ENCODE measurements at places on chromosomes 5 and 9. TPM values are rescaled to one million over a fixed set of nuclear protein-coding genes. Genes with fewer than 3 reads are reported as not detected.

DNA sequence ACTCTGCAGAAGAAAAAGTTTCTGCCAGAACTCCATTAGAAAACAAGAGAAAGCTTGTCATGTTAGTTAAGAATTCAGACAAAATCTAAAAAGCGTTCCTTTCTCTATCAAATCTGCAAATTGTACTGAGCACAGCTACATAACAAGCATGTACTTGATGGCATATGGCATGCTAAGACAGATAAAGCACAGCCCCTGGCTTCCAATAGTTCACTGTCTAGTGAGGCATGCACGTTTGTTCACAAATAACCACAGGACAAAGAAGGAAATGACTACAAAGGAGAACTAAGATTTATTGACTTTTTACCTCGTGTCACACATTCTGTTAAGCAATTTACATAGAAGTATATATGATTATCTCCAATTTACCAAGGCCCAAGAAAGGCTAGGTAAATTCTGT, 518.2 kb upstream of the TLE4 start:
- no peaks in the 10 kb centered on the region for H3K4me1 ChIP-seq
- H3K4me3 ChIP-seq: no peak overlapping the region
- H3K27me3 ChIP-seq: no peaks in the 10 kb centered on the region
- H3K36me3 ChIP-seq: no peaks in the 10 kb centered on the region
- DNase-seq: no peak
- H3K27ac ChIP-seq: no peak overlapping the region

GRCh38 chr5:121019734-121020133, 555.6 kb downstream of the PRR16 start:
- no peaks in the 10 kb centered on the region for H3K36me3 ChIP-seq
- H3K4me1 ChIP-seq: no peaks in the 10 kb centered on the region
- H3K27me3 ChIP-seq: peaks cover 7% of the 10 kb centered on the region
- DNase-seq: no peak
- H3K4me3 ChIP-seq: no peak overlapping the region

- DNase-seq: no peak
- peaks cover 42% of the 10 kb centered on the region for H3K4me1 ChIP-seq
- no peak overlapping the region for H3K4me3 ChIP-seq
- no peaks in the 10 kb centered on the region for H3K27me3 ChIP-seq
These were observed 177.9 kb downstream of the C9orf152 start for GRCh38 chr9:110029956-110030480.

GRCh38 chr5:83285661-83286398, 185.7 kb upstream of the VCAN start:
- no peaks in the 10 kb centered on the region for H3K4me1 ChIP-seq
- H3K4me3 ChIP-seq: no peak overlapping the region
- no peak for DNase-seq
- H3K27me3 ChIP-seq: no peaks in the 10 kb centered on the region
- H3K27ac ChIP-seq: no peak overlapping the region

- DNase-seq: no peak
- H3K4me3 ChIP-seq: no peak overlapping the region
- no peaks in the 10 kb centered on the region for H3K27me3 ChIP-seq
- H3K4me1 ChIP-seq: no peaks in the 10 kb centered on the region
- no peaks in the 10 kb centered on the region for H3K36me3 ChIP-seq
These were observed 169.1 kb downstream of the DMRT2 start for GRCh38 chr9:1219284-1219683.

DNA sequence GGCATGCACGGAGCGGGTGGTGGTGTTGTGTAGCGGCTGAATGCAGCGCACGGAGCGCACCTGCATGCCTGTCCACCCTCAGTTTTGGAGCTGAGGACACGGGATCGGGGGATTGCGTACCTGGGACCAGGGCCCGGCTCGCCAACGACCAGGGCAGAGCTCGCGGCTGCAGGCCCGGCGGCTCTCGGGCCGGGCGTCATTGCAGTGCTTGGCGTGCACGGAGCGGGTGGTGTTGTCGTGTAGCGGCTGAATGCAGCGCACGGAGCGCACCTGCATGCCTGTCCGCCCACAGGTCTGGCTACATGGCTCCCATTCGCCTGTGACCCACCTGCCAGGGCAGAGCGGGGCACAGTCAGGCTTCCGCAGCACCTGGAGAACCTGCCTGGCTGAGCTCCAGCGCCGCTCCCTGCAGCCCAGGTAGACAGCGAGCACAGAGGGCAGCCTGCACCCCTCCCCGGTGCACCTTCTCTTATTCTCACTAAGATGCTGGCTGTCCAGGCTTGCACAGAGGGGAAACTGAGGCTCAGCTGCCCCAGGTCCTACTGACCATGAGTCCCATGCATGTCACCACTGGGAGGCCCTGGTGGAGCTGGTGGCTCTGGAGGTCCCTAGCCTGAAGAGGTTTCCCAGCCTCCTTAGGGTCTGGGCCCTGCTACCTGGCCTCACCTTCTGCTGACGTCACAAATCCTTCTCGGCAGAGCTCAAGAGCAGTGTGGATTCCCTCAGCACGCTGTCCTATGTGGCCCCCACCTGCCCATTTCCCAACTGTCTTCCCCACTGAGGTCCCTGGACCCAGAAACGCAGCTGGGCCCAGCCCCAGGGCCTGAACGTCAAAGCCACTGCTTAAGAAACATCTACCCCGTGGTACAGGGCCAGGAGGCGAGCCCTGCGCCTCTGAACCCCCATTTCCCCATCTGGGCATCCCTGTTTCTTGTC, 64.9 kb downstream of the ZNF354C start:
- no peaks in the 10 kb centered on the region for H3K4me1 ChIP-seq
- H3K27ac ChIP-seq: no peak overlapping the region
- peaks cover 5% of the 10 kb centered on the region for H3K36me3 ChIP-seq
- no peak for DNase-seq
- peaks cover 17% of the 10 kb centered on the region for H3K27me3 ChIP-seq
- H3K4me3 ChIP-seq: no peak overlapping the region

DNA sequence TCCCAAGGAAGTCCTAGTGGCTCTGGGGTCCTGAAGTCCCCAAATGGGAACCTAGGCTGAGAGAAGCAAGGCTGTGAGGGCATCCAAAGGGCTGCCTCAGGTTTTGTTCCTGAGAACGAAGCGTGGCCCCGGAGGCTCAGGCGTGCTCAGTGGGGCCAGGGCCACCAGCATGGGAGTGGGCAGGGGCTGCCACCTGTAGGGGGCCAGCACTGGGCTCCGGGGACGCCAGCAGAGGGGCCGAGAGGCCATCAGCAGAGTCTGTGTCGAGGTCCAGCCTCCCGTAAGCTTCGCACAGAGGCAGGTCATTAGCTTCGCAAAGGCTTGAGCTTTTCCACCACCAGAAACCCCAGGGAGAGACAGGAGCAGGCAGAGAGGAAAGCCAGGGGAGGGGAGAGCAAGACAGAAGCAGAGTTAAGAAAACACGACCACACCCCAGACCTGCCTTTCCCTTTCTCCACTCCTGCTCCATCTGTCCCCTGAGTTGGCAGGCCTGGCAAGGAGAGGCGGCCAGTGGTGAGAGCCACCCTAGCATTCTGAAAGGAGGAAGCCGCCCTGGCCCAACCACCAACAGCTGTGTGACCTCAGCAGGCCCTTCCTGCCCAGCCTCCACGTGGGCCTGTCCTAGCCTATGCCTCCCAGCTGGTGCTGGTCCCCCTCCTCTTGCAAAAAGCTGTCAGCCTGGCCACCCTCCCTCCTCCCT, 5.5 kb upstream of the SURF6 start:
- peaks cover 53% of the 10 kb centered on the region for H3K36me3 ChIP-seq
- peak overlapping the region; percentile 17 for H3K27ac ChIP-seq
- peak overlapping the region; percentile 31 for H3K4me3 ChIP-seq
- no peaks in the 10 kb centered on the region for H3K27me3 ChIP-seq
- H3K4me1 ChIP-seq: peaks cover 21% of the 10 kb centered on the region

- peaks cover 18% of the 10 kb centered on the region for H3K4me1 ChIP-seq
- H3K27ac ChIP-seq: no peak overlapping the region
- no peak overlapping the region for H3K4me3 ChIP-seq
- no peaks in the 10 kb centered on the region for H3K36me3 ChIP-seq
These were observed 2.8 kb upstream of the BHMT start for GRCh38 chr5:79108792-79109191.

DNA sequence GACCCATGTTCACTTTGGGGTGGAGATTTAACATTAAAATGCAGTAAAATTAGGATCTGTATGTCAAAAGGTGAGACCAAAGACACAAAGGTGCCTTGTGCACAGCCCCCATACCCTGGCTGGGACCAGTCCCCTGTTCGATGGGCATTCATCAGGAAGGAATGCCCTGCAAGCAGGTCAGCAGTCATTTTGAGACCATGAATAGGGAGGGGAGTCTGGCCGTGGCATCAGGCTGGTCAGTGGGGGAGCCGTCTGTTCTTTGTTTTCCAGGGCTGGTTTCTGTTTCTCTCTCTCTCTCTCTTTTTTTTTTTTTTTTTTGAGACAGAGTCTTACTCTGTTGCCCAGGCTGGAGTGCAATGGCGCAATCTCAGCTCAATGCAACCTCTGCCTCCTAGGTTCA, 68.9 kb upstream of the GOLM1 start:
- no peak for DNase-seq
- no peak overlapping the region for H3K4me3 ChIP-seq
- no peak overlapping the region for H3K27ac ChIP-seq
- H3K4me1 ChIP-seq: no peaks in the 10 kb centered on the region
- H3K27me3 ChIP-seq: no peaks in the 10 kb centered on the region

DNA sequence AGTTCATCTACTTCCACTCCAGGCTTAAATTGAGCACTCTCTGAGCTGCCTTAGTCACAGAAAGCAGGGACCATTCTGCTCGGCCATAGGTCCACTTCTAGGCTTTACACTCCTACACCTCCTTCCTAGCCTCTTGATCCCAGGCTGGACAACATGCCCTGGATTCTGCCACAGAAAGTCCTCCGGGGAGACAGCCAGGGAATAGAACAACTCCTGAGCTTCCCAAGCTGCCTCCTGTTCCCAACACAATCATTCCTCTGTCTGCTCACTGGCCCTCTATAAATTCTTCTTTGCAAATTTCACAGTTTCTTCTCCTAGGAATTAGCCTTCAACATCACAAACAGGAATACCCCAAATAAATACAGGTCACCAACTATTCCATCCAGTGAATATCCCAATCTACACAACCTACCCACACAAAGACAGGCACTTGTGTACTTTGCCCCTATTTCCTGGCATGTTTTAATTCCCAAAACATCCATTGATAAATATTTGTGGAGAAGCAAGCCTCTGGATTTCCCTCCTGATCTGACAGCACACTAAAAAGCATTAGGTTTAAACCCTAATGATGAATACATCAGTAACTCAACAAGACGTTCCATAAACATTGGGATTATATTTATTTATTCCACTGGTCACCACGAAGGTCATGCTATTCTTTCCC, 125.5 kb downstream of the ENC1 start:
- H3K4me3 ChIP-seq: no peak overlapping the region
- H3K27me3 ChIP-seq: no peaks in the 10 kb centered on the region
- DNase-seq: no peak
- H3K4me1 ChIP-seq: peaks cover 9% of the 10 kb centered on the region

DNA sequence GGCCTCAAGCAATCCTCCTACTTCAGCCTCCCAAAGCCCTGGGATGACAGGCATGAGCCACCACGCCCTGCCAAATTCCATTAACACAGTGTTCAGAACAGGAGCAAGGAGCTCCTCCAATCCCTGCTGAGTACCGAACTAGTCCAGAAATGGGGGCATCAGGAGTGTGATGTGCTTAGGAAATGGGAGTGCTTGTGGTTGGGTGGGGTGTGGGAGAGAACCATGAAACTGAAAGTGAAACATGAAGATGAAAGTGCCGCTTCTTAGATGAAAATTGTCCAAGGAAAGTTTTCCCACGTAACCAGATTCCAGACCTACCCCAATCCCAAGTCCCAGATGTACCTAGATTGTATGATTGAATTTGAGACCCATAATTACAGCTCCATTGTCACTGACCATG, 16.7 kb upstream of the ZNF131 start:
- H3K27me3 ChIP-seq: no peaks in the 10 kb centered on the region
- H3K4me1 ChIP-seq: peaks cover 20% of the 10 kb centered on the region
- H3K36me3 ChIP-seq: peaks cover 4% of the 10 kb centered on the region
- no peak overlapping the region for H3K4me3 ChIP-seq
- no peak overlapping the region for H3K27ac ChIP-seq

- no peak for DNase-seq
- no peak overlapping the region for H3K4me3 ChIP-seq
- peaks cover 5% of the 10 kb centered on the region for H3K36me3 ChIP-seq
- no peak overlapping the region for H3K27ac ChIP-seq
- H3K4me1 ChIP-seq: peaks cover 40% of the 10 kb centered on the region
These were observed 24.9 kb downstream of the LPCAT1 start for GRCh38 chr5:1498623-1499416.

GRCh38 chr5:5198135-5198534, 58.0 kb downstream of the ADAMTS16 start:
- no peaks in the 10 kb centered on the region for H3K4me1 ChIP-seq
- no peak overlapping the region for H3K27ac ChIP-seq
- no peaks in the 10 kb centered on the region for H3K36me3 ChIP-seq

DNA sequence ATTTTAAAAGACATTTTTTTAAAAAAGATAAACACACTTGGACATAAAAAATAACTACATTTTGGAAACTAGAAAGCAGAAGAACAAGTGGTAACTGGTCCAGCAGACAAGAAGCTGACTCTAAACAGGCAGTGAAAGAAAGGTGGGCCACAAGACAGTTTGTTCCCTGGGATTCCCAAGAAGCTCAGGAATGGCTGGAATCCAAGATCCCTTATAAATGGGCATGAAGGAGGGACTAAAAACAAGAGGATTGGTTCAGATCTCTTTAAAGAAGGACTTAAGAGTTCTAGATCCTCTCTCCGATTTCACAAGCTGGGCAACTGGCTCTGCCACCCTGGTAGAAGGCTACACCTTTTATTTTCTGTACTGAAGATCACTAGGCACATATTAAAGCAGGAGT, 102.8 kb downstream of the ARL15 start:
- peaks cover 26% of the 10 kb centered on the region for H3K4me1 ChIP-seq
- no peaks in the 10 kb centered on the region for H3K27me3 ChIP-seq
- H3K4me3 ChIP-seq: no peak overlapping the region
- no peaks in the 10 kb centered on the region for H3K36me3 ChIP-seq
- no peak for DNase-seq

DNA sequence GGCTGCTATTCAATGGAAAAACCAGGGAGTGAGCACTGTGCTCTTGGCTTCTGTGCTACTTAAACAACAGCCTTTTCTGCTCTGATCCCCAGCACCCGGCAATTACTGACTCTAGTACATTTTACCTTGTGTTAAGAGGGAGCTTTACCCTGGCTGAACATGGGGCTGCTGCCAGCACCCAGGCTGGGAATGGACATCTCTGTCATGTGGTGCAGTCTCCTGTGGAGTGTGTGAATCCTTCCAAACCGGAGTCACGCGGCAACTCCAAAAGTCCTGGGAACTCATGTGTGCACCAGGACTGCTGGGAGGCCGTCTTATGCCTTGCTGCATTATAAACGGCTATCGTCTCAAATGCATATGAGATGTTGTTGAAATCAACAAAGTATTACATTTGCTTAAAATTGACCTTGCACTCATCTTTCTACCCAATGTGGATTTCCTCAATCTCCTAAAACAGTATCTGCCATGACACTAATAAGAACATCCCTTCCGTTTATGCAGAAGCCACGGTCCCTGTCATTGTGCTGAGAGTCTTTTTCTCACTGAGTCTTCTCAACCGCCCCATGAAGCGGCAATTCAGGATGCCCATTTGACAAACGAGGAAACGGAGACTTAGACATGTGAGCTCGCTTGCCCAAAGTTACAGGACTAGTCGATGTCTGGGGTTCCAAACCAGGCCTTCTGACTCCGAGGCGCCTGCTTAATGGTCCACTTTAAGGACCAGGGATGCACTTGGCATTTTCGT, 884 bp upstream of the GSN start:
- H3K4me3 ChIP-seq: peak overlapping the region; percentile 86
- H3K27ac ChIP-seq: peak overlapping the region; percentile 88
- no peaks in the 10 kb centered on the region for H3K27me3 ChIP-seq
- peaks cover 58% of the 10 kb centered on the region for H3K4me1 ChIP-seq
- H3K36me3 ChIP-seq: no peaks in the 10 kb centered on the region
- peak; percentile 42 for DNase-seq

Gene WHRN
- total RNA-seq: 0.80 TPM

Gene PIP5K1B
- 71.9 TPM for total RNA-seq

Gene NTNG2
- 1.9 TPM for total RNA-seq
